ENCODE measurements at places on chromosomes 5 and 9.

DNA sequence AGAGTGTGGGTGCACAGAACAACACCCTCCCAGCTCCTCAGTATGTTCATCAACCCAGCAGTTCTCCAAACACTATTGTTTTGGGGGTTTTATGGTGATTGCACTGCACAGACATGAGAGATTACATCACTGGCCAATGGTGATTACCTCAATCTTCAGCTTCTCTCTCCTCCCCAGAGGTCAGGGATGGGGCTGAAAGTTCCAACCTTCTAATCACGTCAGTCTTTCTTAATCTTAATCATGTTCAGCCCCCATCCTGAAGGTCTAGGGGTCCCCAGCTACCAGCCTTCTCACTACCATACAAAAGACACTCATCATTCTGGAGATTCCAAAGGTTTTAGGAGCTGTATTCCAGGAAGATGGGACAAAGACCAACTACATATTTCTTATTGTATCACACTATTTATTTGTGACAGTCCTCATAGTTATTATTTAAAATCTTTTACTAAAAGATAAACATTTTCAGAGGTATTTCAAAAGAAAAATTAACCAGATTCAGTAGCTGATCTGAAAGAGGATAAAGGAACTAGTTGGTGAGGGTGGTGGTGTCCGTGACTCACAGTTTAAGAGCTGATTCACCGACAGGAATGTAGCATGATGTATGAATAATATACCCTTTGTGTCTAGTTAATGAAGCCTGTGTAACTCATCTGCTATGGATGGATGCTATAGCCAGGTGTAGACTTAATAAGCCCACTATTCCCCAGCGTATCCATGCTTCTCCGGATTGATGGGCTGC is 35.6 kb downstream of the RASEF start:
- DNase-seq: no peak

GRCh38 chr9:126614088-126614454 is 343 bp downstream of the LMX1B start:
- no peak for DNase-seq

GRCh38 chr9:116883676-116884075 is 196.6 kb downstream of the TRIM32 start:
- no peak for DNase-seq

DNA sequence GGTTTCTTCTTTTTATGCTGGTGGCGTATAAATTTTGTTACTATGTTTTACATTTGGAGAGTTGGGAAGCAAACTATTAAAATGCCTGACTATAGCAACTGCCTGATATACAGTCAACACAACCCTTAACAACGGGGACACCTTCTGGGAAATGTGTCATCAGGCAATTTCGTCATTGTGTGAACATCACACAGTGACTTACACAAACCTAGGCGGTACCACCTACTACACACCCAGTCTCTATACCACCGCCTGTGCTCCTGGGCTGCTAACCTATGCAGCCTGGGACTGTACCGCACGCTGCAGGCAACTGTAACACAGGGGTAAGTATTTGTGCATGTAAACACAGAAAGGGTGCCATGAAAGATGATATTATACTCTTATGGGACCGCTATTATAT is 1.3 kb upstream of the CDHR2 start:
- DNase-seq: no peak

GRCh38 chr9:94630281-94630680 is 9.0 kb downstream of the FBP1 start:
- DNase-seq: no peak

GRCh38 chr9:114086009-114086408 is 7.9 kb upstream of the AMBP start:
- no peak for DNase-seq

GRCh38 chr9:105483618-105484017 is 35.8 kb downstream of the FSD1L start:
- DNase-seq: no peak

DNA sequence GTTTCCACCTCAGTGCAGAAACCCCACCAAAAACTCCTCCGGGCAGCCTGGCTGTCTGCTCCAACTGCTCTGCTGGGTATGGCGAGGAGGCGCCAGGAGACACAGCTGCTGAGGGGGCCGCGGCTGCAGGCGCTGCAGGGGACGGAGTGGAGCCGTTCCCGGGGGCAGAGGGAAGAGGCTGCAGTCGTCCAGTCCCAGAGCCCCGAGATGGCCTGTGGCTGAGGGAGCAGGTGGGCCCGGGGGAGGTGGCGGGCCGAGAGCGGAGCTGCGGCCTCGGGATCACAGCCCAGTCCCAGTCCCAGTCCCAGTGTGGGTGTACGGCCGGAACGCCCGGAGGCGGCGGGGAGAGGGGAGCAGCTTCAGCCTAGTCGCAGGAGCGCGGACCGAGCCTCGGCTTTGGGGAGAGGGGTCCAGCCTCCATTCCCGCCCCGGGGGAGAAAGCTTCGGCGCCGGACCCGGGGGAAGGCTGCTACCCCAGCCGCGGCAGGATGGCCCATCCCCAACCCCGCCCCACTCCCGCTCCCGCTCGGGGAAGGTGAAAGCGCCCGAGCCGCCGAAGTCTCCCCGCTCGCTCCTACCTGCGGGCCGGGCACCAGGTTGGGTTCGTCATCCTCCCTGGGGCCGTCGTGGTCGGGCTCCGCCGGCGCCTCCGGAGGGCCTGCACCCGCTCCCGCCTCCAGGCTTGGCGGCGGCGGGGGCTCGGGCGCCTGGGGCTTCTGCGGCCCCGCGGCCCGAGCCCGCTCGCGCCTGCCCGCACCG is 513 bp downstream of the FAM193B start:
- no peak for DNase-seq

GRCh38 chr9:37917313-37917731 is 13.4 kb upstream of the SLC25A51 start:
- no peak for DNase-seq

- no peak for DNase-seq
These were observed 75.2 kb upstream of the CPEB4 start for GRCh38 chr5:173812811-173813550.

DNA sequence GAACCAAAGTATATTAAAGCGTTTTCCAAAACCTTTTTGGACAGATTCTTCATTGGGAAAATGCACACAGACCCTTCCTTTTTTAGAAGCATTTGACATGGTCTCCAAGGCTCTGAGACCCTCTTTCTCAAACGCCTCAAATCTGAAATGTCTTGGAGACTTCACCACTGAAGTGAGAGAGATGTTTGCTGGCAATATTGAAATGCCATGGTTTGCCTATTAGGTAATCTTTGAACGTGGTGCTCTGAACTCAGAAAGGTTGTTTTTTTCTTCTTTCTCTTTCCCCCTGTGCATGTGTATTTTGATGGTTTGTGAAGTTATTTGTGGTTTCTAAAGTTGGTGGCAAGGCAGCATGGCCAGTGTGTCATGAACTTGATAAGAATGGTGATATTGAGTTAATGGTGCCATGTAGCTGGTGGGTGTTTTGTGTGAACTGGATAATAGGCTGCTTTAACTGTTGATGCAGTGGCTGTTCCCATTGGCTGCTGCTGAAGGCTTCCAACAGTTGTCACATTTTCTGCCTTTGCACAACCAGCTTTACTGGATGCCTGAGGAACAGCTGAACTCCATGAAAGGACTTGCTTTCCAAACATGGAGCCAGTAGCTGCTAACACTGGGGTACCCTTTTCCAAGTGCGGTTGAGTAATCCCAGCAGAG is 1.7 kb downstream of the PALM2AKAP2 start:
- DNase-seq: no peak

DNA sequence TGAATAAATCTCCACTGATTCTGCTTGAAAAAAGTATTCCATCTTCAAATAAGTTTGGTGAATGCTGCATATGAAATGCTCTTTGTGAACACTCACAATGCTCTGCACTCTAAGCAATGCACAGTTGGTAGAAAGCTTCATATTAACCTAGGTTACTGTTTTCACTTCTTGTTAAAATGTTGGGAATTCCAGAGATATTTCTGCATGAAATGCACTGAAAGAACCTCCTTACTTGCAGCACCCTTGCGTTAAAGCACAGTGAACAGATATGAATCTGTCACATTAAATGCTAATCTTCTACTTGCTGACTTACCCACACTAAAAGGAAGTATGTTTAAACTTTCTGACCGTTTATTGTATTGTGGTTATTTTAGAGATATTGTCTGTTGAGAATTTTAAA is 584.1 kb upstream of the NUDT12 start:
- DNase-seq: no peak

DNA sequence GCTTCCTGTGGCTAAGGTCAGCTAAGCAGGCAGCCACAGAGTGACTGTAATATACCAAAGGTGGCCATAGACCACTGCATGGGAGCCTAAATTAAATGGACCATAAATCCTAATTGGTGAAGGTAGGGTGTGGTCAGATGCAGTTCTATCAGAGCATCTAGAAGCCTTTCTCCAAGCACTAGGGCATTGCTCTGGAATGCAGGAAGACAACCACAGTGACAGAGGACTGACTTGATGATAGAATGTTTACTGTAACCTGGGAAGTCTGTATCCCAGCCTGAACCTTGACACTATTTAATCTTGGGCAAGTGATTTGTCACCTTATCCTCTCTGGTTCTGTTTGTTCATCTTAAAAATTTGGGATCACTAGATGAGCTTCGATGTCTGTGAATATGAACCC is 2.3 kb downstream of the FBXO38 start:
- DNase-seq: no peak

GRCh38 chr9:16258708-16259107 is 611.8 kb downstream of the BNC2 start:
- DNase-seq: no peak

DNA sequence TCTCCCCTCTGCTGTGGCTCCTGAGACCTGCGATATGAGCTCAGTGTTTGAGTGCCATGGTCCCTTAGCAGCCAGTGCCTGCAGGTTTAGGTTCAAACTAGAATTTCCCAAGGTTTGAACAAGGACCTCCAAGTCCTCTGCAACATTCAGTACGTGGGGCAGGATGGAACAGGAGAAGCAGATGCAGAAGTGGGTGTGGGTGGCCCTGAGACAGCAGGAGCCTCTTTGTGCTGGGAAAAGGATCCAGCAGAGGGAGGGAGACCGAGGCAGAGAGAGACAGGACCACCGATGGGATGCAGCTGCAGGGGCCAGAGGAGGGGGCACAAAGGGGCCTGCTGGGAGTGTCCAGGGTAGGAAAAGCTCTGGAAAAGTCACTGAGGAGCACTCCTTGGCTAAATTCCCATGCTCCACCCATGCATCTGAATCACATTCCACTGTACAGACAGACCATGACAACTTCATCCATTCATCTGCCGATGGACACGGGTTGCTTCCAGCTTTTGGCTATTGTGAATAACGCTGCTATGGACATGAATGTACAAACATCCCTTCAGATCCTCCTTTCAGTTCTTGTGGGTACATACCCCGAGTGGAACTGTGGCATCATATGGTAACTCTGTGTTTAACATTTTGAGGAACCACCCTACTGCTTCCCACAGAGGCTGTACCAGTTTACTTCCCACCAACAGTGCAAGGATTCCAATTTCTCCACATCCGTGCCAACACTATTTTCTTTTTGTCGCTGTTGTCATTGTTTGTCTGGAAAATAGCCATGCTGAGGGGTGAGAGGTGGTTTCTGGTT is 26.7 kb upstream of the SUSD3 start:
- DNase-seq: no peak

DNA sequence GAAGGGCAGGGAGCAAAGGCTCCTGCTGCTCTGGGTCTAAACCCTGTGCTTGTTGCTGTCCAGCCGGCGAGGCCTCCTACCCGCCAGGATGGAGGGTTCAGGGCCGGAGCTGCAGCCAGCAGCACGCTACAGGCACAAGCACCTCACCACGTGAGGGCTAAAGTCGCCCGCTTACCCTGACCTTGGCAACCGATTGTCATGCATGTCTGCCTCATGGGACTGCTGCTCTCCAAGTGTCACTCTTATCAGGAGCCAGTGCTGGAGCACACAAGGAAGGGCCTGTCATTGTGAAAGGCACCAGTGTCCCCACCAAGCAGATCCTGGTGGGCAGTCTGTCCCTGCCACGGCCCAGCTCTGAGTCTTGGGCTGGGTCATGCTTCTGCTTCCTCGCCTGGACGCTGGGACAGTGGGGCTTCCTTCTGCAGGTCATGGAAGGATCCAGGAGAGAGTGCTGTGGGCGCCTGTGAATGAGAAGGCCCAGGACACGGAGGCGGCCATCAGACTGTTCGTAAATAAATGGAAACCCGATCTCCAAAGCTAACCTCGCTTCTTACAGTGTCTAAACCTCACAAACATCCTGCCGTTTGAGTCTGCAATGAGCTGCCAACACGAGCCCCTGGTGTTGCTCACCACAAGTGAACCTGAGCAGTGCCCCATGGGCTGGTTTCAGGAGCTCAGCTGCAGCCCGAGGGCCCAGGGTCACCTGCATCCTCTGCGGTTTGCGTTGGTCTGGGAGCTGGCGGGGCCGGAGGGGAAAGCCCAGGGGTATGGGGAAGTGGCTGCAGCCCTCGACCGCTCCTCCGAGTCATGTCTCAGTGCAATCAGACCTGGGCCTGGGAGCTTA is 58.2 kb upstream of the RXRA start:
- DNase-seq: no peak

DNA sequence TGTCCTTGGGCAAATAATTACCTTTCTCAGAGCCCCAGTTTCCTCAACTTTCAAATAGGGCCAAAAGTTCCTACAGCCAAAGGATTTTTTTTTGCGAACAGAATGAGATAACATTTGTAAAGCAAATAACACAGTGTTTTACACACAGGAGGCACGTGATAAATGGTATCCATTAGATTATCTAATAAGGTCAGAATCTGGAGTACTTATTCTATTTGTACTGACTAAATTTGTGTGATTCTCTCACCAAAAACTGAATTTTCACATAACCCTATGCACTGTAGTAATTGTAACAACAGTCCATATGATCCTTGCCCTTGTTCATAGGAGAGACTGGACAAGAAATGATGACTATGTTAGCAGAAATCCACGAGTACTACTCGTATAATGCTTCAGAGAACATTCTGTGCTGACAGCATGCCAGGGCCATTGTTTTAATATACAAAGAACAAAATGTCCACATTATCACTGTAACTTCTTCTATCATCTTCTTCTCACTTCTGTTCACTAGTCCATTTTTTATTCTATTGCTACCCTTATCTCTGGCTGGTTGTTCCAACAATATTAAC is 13.9 kb upstream of the FEM1C start:
- DNase-seq: no peak

DNA sequence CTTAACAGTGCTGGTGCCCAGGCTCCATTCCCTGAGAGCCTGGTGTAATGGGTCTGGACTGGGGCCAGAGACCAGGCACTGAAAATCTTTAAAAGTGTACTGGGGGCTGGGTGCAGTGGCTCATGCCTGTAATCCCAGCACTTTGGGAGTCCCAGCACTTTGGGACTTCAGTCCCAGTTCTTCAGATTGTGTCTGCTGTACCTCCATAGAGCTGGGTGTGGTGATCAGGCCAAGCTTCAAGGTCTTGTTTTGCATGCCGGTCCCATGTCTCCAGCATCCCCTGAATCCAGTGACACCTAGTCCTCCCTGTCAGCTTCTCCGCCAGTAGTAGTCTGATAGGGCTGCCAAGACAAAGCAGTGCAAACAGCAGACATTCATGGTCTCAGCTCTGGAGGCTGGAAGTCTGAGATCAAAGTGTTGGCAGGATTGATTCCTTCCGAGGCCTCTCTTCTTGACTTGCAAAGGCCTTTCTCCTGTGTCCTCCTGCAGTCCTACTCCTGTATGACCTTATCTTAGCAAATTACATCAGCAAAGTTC is 108.2 kb downstream of the SYK start:
- DNase-seq: no peak
